ENCODE measurements at places on chromosomes 16 and 17. TPM values are rescaled to one million over a fixed set of nuclear protein-coding genes. Genes with fewer than 3 reads are reported as not detected.
A peak's percentile ranks its signal among the peaks of the same experiment; 100 is the strongest.

Gene ADAM11
- 0.62 TPM for total RNA-seq

DNA sequence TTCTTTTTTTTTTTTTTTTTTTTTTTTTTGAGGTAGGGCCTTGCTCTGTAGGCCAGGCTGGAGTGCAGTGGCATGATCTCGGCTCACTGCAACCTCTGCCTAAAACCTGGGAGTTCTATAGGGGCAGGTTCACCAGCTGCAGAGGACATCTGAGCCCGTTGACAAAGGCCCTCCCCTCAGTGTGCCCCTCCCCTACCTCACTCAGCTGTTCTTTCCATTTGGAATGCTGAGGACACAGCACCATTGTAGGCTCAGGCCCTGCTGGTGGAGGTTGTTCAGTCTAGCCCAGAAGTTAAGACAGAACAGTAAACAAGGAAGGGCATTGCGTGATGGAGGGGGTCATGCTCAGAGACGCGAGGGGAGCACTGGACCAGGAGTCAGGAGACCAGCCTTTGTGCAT lies 21.8 kb upstream of the KIF19 start:
- H3K36me3 ChIP-seq, result no peaks in the 10 kb centered on the region
- no peak overlapping the region for H3K4me3 ChIP-seq
- H3K27me3 ChIP-seq, result peaks cover 4% of the 10 kb centered on the region
- peaks cover 8% of the 10 kb centered on the region for H3K4me1 ChIP-seq
- no peak for DNase-seq

DNA sequence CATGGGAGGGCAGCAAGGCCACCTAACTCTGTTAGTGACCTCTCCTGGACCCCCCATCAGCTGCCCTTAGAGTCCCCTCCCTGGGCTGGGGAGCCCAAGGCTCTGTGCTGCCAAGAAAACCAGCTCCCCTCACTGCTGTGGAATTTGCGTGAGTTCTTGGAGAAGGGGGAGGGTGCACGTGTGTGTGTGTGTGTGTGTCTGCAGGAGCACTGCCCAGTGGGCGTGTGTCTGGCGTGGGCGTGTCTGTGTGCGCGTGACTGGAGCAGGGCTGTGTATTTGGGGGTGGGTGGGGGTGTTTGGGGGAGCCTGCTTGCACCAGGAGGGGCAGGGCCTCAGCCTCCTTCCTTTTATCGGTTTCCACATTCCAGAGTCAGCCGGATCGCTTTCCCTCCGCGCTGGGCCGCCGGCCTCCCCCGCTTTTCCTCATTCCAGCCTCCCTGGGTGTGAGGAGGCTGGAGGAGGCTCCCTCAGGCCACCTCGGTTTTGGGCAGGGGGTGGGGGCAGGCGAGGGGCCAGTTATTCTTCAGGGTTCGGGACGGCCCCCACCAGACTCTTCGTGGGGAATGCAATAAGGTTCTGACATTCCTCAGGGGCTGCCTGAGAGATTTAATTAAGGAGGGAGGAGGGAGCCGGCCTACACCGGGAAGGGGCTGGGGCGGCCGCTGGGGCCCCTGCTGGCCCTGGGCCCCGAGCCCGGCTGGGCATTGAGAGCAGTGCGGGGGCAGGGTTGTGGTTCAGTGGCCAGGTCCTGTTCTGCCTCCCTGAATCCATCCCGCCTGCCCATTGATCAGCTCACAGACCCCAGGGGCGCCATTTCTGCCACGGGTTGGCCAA lies 2.5 kb downstream of the VASN start:
- peak; percentile 45 for DNase-seq
- no peak overlapping the region for H3K4me3 ChIP-seq
- H3K36me3 ChIP-seq, result no peaks in the 10 kb centered on the region
- H3K27me3 ChIP-seq, result peaks cover 3% of the 10 kb centered on the region
- H3K27ac ChIP-seq, result no peak overlapping the region

- no peak for DNase-seq
- peaks cover 26% of the 10 kb centered on the region for H3K36me3 ChIP-seq
- H3K4me1 ChIP-seq, result peaks cover 12% of the 10 kb centered on the region
Measured at GRCh38 chr17:82914375-82914774, 74.6 kb upstream of the ZNF750 start.

DNA sequence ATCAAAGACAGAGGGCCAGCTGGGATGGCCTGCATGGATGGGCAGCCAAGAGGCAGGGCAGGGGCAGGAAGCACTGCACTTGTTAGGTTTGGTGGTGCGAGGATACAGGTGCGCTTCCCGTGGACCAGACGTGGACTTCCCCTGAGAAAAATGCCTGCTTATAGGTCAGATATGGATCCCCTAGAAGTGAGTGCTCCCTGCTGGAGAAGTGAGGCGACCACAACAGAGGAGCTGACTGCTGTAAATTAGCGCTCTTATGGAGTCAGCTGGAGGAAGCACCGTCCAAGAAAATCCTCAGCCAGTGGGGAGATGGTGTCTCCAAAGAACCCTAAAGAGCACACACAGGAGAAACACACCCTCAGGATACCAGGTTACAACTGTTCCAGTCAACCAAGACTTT lies 27.7 kb upstream of the CCDC182 start:
- H3K27me3 ChIP-seq, result peaks cover 2% of the 10 kb centered on the region
- no peaks in the 10 kb centered on the region for H3K36me3 ChIP-seq
- no peak overlapping the region for H3K27ac ChIP-seq
- DNase-seq, result no peak
- H3K4me3 ChIP-seq, result no peak overlapping the region
